ENCODE measurements at places on chromosomes 13 and 19.

DNA sequence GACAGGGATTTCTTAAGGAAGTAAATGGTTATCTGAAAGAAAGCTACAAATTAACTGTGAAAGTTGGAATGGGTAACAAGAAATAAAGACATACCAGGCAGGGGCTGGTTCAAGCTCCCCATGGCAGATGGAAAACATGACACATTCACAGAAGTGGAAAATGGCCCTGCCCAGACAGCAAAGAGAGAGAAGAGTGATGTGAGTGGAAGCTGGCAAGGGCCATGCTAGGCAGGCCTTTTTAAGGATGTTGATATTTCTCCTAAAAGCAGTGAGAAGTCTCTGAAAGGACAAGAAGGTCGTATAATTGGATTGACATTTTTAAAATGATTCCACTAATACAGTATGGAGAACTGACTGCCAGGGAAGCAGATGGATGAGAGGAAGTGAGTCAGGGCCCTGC lies 3.3 kb upstream of the FFAR2 start:
- DNase-seq = no peak

DNA sequence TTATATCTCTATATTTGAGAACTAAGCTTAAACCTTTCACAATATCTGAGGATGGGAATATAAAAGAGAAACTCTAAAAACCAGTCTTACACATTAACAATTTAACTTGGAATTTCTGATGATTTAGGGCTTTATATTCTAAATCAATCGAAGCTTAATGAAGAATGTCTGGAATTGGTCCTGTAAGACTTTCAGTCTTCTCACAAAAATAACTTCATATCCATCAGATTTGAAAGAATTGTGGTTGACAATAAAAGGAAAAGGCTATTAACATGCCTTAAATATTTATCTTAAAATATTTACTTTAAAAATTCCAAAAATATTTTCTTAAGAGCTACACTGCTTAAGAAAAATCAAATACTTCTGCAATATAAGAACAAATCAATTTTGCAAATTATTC lies 27.3 kb downstream of the MYCBP2 start:
- DNase-seq = no peak

GRCh38 chr13:56789527-56789926 lies 351.2 kb upstream of the PRR20A start:
- DNase-seq = no peak

DNA sequence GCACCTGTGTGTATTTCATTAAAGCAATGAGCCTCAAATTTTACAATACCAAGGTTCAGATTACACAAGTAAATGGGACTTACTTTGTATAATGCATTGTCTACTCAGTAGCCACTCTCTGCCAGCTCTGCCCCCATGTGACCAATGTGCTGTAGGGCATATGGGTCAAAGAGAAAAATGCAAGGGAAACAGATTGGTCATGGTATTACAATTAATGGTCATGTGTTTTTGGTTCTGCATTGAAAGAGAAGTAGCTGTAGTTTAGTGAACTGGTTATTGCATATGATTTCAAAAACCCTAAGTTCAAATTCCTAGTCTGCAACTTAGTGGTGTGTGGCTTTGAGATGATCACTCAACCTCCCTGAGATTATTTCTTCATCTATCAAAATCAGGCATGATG lies 545.4 kb downstream of the SUCLA2 start:
- DNase-seq = no peak

GRCh38 chr13:79352107-79352506 lies 53.9 kb downstream of the RBM26 start:
- no peak for DNase-seq

All from NCI-H146 (cell line).